ENCODE measurements at places on chromosomes 6 and 20. TPM values are rescaled to one million over a fixed set of nuclear protein-coding genes. Genes with fewer than 3 reads are reported as not detected.

Gene MOG
- not detected for total RNA-seq

Gene LTA
- not detected for total RNA-seq

Gene GLP1R
- total RNA-seq: 42.5 TPM

Gene RSPO3
- 0.59 TPM for total RNA-seq

Gene BNIP5
- not detected for total RNA-seq

Gene HCK
- 0.54 TPM for total RNA-seq

Gene ARMC2
- 6.3 TPM for total RNA-seq

Gene TNNC2
- not detected for total RNA-seq

Gene ZNF311
- 1.6 TPM for total RNA-seq

Gene AFDN
- total RNA-seq: 306 TPM

Gene C20orf141
- not detected for total RNA-seq

Gene BPI
- not detected for total RNA-seq

Gene CRIP3
- 1.1 TPM for total RNA-seq

Gene TNF
- total RNA-seq: not detected

Gene CDH22
- 1.3 TPM for total RNA-seq

Gene PPP1R3G
- total RNA-seq: 0.05 TPM

Gene SMLR1
- total RNA-seq: not detected

Gene HLA-DPB1
- 14.4 TPM for total RNA-seq

Gene TBC1D32
- 12.2 TPM for total RNA-seq

Gene DOK5
- 0.26 TPM for total RNA-seq

Gene TNXB
- 7.5 TPM for total RNA-seq

Gene MED20
- total RNA-seq: 39.4 TPM

Gene TMC2
- total RNA-seq: not detected
